Neural crest cell (in vitro differentiated cells): ENCODE measurements at places on chromosomes 7 and 10.

DNA sequence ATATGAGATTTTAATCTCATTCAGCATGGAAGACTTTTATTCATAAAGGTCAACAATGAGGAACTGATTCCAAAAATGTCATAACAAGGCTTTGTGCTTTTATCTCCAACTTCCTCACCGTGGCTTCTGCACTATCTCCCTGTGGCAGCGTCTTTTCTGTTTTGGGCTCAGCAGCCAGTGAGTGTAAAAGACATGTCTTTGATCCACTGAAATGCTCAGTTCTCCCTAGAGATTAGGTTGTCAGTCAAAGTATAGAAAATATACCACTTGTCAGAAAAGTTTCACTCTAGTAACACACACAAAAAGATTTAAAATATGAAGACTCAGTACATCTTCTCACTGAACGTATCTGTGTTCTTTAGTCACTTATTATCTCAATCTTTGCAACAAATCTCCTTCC is 901.8 kb upstream of the ZWINT start:
- DNase-seq: no peak
- no peak overlapping the region for H3K4me3 ChIP-seq
- no peaks in the 10 kb centered on the region for H3K4me1 ChIP-seq
- H3K27me3 ChIP-seq: no peaks in the 10 kb centered on the region
- no peak overlapping the region for H3K27ac ChIP-seq

DNA sequence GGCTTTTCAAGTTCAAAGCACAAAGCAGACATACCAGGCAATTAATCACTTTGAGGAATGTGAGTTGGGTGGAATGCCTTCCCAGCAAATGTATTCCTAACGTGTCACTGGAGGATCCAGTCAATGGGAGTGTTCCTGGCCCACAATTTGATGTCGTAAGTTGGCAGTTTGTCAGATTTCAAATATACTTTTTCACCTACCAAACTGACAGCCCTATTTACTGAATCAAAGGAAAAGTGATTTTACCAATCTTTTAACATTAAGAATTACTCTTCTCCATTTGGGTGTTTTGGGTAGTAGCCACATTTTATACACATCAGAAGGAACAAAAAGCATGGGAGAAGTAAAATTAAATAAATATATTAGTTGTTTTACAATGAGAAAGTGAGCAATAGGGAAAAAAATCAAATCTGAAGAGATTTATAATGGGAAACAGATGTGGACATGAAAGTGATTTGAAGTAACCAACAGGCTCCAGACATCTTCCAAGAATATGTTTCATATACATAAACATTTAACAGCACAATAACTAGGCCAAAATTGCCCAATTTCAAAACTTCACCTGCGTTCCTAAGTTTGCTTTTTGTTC is 222.9 kb downstream of the MTERF1 start:
- H3K36me3 ChIP-seq: no peaks in the 10 kb centered on the region
- no peak overlapping the region for H3K27ac ChIP-seq
- H3K27me3 ChIP-seq: peaks cover 3% of the 10 kb centered on the region
- H3K4me3 ChIP-seq: no peak overlapping the region

DNA sequence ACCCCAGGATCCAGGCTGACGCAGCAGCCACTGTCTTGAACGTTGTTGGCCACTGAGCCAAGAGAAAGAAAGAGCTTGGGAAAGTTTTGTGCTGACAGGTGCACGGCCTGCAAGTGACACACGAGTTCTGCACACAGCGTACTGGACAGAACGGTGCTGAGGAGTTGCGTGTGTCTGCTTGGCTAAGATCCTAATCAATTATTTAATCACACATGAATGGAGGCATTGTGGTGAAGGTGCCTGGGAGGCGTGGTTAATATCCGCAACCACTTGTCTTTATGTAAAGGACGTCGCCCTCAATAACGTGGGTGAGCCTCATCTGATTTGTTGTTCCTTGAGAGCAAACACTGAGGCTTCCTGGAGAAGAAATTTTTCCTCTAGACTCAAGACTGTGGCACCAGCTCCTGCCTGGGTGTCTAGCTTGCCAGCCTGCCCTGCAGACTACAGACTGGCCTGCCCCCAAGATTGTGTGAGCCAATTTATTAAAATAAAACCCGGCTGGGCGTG is 16.6 kb upstream of the GNA12 start:
- H3K4me3 ChIP-seq: no peak overlapping the region
- H3K4me1 ChIP-seq: peaks cover 32% of the 10 kb centered on the region
- no peaks in the 10 kb centered on the region for H3K27me3 ChIP-seq
- no peaks in the 10 kb centered on the region for H3K36me3 ChIP-seq
- H3K27ac ChIP-seq: no peak overlapping the region

DNA sequence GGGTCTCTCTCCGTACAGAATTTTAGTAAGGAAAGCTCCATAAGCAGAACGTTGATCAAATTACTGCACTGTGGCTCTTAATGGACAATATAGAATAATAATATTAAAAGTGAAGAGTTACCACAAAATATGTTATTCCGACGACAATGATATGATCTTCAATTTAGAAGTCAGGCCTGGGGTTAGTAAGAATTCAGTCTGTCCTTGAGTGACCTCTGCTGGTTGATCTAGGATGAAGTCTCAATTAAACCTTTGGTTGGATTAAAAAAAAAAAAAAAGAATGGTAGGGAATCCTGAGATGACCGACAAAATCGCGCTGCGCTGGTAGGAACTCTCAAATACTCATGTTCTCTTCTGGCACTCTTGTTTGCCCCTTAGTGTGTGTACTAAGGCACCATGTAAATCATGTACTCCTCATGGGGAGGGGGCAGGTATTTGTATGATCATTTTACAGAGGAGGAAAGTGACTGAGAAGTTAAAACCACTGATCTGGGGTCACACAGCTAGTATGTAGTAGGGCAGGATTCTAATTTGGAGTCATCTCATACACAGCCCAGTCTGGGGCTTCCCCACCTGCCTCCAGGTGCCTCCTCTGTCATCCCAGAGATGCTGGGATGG is 161.3 kb upstream of the NPVF start:
- peak; percentile 21 for DNase-seq
- no peak overlapping the region for H3K4me3 ChIP-seq
- H3K36me3 ChIP-seq: no peaks in the 10 kb centered on the region

GRCh38 chr7:29900745-29901144 is 88.9 kb downstream of the SCRN1 start:
- no peaks in the 10 kb centered on the region for H3K27me3 ChIP-seq
- H3K4me3 ChIP-seq: no peak overlapping the region
- peaks cover 33% of the 10 kb centered on the region for H3K36me3 ChIP-seq
- no peak for DNase-seq
- H3K4me1 ChIP-seq: no peaks in the 10 kb centered on the region
- no peak overlapping the region for H3K27ac ChIP-seq

DNA sequence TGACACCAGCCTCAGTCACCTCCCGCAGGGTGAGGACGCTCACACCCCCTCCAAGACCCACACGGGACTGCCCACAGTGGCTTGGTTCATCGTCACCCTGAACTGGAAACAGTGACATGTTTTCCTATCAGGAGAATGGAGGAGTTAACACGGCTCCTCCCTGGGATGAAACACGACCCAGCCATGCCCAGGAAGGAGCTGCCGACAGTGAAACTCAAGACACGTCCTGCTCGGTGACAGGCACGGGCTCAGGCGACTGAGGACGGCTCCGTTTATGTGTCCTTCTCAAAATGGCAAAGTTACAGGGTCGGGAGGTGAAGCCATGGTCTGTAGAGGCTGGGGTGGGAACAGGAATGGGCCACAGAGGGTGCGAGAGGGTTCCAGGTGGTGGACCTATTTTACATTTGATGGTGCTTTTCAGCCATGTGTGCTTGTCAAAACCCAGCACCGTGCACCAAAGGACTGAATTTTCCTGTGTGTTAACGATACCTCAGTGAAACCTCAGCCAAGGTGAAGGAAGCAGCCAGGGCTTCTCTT is 272.4 kb downstream of the ADARB2 start:
- H3K36me3 ChIP-seq: no peaks in the 10 kb centered on the region
- no peak overlapping the region for H3K4me3 ChIP-seq
- H3K27me3 ChIP-seq: no peaks in the 10 kb centered on the region
- H3K4me1 ChIP-seq: peaks cover 32% of the 10 kb centered on the region
- DNase-seq: no peak

GRCh38 chr10:50393784-50394467 is 142.6 kb upstream of the ASAH2 start:
- H3K27ac ChIP-seq: no peak overlapping the region
- H3K27me3 ChIP-seq: no peaks in the 10 kb centered on the region
- no peak overlapping the region for H3K4me3 ChIP-seq
- no peak for DNase-seq
- peaks cover 4% of the 10 kb centered on the region for H3K4me1 ChIP-seq

GRCh38 chr7:4113976-4114375 is 568.1 kb upstream of the FOXK1 start:
- no peak overlapping the region for H3K4me3 ChIP-seq
- H3K27me3 ChIP-seq: no peaks in the 10 kb centered on the region
- DNase-seq: no peak
- H3K27ac ChIP-seq: no peak overlapping the region
- peaks cover 7% of the 10 kb centered on the region for H3K4me1 ChIP-seq
- H3K36me3 ChIP-seq: peaks cover 21% of the 10 kb centered on the region

DNA sequence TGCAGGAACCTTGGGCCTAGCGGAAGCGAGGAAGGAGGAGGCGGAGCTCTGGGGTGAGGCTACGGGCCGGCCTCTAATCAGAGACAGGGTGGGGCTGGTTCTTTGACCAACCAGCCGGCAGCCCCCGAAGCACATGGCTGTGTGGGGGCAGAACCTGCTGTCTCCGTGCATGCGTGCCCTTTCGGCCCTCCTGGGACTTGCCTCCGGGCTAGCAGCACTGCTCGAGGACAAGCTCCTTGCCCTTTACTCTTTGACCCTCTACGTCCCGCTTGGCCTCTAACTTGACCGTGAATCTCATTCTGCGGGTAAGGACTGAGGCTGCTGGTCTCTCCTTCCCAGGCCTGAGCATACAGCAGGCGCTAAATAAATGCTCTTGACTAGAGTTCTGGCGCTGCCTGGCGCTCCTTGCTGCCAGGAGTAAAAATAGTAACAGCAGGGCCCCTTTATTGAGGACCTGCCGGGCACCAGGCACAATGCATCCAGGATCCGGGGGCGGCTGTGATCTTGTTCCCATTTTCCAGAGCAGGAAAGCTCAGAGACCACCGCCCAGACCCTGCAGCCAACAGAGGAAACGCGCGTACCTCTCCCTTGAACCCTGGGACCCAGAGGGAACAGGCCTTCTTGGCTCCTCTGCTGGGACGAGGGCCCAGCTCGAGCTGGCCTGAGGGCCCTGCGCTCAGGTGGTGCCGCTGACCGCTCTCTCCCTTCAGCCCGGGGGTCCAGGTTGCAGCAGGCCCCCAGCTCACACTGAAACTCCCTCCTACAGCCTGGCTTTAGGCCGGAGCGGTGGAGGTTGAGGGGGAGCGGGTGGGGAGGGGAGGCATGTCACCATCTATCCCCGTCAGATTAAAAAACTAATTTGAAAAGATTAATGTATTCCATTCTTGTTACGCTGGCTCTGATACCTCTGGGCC is 2.7 kb upstream of the COMTD1 start:
- H3K36me3 ChIP-seq: no peaks in the 10 kb centered on the region
- DNase-seq: no peak
- no peak overlapping the region for H3K27ac ChIP-seq
- no peaks in the 10 kb centered on the region for H3K27me3 ChIP-seq
- peak overlapping the region; percentile 61 for H3K4me3 ChIP-seq

- no peaks in the 10 kb centered on the region for H3K27me3 ChIP-seq
- H3K4me3 ChIP-seq: no peak overlapping the region
- H3K36me3 ChIP-seq: no peaks in the 10 kb centered on the region
- no peak for DNase-seq
These were observed 134.4 kb downstream of the SLC16A9 start for GRCh38 chr10:59575269-59575668.

DNA sequence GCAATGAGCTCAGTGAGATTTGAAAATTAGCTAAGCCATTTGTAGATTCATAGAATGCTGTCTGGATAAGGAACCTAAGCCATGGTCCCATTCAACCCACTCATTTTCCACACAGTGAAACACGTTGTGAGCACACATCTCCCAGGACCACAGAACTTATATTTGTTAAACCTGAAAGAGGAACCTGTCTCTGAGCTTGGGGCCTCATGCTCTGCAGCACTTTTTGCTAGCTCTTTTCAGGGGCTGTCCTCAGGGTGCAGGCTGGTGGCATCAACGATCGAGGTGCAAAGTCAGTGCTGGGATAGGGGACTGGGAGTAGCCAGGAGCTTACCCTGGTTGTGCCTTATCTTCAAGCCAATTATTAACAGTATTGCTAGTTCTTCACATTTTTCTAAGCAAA is 11.9 kb downstream of the HECW1 start:
- no peak overlapping the region for H3K27ac ChIP-seq
- peaks cover 14% of the 10 kb centered on the region for H3K27me3 ChIP-seq
- DNase-seq: no peak
- H3K36me3 ChIP-seq: no peaks in the 10 kb centered on the region

GRCh38 chr10:43372765-43373361 is 1.4 kb downstream of the FXYD4 start:
- no peaks in the 10 kb centered on the region for H3K27me3 ChIP-seq
- no peak for DNase-seq
- H3K27ac ChIP-seq: peak overlapping the region; percentile 83
- H3K4me3 ChIP-seq: no peak overlapping the region
- H3K4me1 ChIP-seq: peaks cover 14% of the 10 kb centered on the region
- H3K36me3 ChIP-seq: no peaks in the 10 kb centered on the region

- DNase-seq: no peak
These were observed 59.1 kb downstream of the ARMC3 start for GRCh38 chr10:22986771-22987542.

DNA sequence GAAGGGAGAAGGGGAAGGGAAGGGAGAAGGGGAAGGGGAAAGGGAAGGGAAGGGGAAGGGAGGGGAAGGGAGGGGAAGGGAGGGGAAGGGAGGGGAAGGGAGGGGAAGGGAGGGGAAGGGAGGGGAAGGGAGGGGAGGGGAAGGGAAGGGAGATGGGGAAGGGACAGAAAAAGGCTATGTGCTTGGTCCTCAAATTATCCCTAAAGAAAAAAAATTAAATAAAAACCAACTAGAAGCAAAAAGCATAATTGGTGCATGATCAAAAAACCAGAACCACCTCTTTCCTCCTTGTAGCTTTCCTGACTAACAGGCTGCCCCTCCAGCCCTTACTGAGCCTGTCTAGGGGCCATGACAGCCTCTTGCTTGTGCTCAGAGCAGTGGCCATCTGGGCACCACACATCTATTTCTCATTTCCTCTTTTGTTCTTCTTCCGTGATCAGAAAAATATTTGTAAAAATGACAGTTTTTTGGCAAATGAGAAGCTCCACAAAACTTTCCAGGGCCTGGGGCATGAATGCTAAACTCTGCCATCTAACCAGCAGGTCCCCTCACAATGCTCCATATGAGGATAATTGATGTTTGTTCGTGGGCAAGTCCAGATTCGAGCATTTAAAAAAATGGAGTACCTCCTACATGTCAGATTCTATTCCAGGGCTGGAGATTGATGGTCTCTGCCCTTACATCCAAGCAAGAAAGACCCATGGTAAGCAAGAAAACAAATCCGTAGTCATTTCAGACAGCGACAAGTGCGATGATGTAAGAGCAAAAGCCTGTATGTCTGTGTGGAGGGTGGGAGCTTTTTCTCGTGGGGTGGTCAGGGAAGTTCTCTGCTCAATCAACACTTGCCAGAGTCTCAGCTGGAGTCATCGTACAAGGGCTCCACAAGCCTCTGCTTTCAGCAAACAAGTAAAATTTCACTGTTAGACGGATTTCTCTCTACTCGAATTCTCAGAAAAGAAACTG is 320.9 kb downstream of the WDR11 start:
- no peaks in the 10 kb centered on the region for H3K27me3 ChIP-seq
- no peaks in the 10 kb centered on the region for H3K36me3 ChIP-seq
- DNase-seq: no peak
- no peak overlapping the region for H3K27ac ChIP-seq

- H3K27ac ChIP-seq: no peak overlapping the region
- no peak for DNase-seq
- peaks cover 26% of the 10 kb centered on the region for H3K4me1 ChIP-seq
- H3K27me3 ChIP-seq: no peaks in the 10 kb centered on the region
- no peak overlapping the region for H3K4me3 ChIP-seq
These were observed 64.0 kb downstream of the HYCC1 start for GRCh38 chr7:22949944-22950343.
